ENCODE measurements at places on chromosomes 7 and 10.

DNA sequence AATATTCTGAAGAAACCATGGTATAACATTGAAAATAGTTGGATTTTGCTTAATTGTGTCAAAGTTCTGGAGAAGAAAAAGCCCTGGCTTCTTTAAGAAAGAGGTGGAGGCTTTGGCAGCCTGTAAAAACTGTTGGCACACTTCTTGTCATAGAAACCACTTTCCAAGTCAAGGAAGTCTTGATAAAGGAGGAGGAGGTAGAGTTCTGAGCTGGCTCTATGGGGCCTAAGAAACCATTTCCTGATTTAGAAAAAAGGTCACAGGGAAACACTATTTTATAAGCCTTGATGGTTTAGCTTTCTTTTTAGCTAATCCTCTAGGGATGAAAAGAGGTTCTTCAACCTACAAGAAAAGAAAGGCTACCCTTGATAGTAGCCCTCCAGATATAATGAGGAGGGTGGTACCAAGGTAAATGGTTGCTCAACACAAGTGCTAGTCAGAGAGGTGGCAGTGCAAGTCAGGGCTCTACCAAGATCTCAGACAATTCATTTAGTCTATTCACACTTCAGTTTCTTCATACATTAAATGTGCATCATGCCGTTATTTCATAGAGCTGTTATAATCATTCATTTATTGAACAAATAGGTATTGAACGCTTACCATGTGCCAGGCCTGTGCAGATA, 346.9 kb downstream of the RNLS start:
- no peak for DNase-seq

DNA sequence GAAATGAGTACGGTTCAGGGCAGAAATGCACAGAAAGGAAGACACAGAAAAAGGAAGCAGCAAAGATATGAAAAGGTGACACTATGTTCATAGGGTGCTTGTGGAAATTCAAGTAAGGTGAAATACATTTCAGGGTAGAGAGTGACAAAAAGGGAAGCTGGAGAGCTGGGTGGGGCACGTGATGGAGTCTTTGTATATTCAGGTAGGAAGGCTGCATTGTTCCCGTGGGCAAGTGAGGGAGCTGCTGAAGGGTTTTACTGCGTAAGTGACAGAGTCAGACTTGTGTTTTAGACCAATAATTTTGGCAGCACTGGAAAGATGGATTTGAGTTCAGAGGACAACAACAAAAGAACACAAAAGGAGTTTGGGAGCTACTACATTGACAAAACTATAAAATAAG, 35.3 kb upstream of the ANK3 start:
- no peak for DNase-seq

DNA sequence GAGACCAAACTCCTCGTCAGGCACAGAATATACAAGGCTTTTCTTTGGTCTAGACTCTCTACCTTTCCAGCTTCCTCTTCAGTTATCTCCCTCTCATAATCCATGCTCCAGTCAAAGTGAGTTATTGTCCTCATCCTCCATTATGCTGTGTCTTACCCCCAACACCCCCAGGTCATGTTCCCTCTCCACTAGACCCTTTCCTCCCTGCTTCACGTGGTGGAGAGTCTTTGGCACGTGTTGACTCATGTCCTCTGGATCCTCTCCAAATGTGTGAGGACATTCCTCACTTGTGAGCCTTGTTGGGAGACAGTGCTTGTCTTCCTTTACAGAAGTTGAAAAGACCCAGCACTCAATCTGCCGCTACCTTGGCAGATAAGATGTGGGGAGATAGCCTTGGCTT, 36.0 kb upstream of the DLD start:
- no peak for DNase-seq

DNA sequence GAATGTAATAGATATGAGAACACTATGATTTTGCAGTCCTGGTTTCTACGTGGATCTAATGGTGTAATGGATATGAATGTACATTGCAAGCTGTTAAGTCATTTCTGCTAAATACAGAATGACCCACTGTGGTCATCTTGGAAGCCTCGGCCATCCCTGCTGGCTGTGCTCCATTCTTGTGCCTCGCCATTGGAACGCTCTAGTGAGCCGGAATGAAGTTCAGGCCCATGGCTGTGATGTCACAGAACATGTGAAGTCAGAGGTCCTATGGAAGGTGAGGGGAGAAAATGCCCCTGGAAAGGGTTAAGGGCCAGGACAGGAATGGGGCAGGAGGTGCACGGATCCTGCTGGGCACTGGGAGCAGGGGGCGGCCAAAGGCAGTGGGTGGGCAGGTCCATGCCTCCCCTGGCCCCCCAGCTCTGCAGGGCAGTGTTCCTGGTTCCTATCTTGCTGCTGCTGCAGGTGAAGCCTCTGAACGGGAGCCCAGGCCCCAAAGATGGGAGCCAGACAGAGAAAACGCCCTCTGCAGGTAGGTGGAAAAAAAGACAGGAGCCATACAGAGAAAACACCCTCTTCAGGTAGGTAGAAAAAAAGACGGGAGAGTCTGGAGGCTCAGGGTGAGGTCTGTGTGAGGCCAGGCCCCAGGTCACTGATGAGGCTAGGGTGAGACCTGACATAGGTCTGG, at the start of gene LLCFC1:
Gene LLCFC1 (plus strand): TSS at position 259 of the 685 bp plus-strand sequence. CDS start 138 bp downstream, at position 397.
- peak; percentile 27 for DNase-seq

DNA sequence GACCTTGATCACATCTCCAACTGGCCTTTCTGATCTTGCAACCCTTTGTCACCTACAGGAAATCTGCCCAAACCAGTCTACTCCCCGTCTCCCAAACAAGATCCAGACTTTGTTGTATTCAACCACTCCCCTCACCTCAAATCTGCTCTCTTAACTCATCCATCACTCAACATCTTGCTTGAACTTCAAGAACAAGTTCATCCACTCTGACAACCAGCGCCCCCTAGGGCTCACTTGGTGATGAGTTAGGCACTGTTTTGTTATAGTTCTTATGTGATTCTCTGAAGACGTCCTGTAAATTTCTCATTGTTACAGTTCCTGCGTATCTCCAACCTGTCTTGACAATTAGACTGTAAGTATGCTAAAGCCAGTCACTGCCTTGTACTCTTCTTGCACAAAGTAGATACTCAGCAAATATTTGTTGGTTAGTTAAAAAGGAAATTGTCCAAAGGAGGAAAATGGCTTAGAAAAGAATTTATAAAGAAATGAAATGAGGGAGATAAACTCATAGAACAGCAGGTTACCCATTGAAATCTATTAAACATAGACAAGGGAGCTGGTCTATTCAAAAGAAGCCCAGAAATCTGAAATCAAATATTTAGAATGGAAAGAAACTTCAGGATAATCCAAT, 5.3 kb downstream of the FRMD4A start:
- peak; percentile 48 for DNase-seq

DNA sequence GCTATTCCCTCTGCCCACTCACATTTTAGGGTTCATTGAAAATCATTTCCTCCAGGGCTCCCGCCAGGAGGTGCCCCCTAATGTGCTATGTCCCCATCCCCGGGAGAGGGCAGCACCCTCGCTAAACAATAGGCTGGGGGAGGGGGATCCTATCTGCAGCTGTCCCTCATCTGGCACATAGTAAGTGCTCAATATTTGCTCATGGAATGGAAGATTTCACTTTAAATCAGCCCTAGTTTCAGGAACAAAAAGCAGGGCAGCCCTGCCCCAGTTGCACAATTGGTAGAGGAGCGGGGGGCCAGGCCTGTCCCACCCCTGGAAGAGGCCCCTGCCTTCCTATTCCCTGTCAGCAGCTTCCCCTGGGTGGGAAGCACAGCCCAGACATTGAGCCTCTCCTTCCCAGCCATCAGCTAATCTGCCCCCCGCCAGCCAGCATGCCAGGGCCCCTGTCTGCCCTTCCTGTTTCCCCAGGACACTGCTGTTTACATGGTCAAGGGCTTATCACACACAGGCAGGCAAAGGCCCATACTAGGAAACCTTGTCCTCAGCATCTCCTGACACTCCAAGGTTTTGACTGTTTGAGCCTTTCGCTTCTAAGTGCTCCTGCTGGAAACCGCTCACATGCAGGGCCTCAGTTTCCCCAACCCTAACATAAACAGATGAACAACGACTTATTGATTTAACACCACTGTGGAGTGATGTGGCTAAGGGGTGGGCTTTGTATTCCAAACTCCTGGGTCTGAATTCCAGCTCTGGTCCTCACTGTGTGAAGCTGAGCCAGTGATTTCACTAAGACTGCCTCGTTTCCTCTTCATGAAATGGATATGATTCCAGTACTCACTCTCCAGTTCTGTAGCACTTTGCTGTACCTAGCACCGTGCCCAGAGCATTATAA, 130.7 kb upstream of the ZMIZ1 start:
- no peak for DNase-seq

DNA sequence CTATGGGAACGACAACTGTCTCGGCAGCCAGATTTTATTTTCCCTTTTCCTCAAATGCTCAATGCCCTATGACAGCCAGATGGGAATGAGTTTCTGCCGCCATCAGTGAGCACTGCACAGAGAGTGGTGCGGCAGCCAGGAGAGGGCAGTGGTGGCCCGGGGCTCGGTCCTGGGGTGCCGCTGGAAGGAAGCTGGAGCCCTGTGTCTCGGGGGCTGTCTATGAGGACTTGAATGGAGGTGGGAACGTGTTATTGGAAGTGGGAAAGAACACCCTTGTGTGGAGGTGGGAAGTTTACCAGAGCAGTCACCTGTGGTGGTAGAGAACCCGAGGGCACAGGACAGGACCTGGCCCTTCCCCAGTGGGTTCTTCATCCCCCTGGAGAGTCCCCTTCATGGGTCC, 35.8 kb downstream of the JAKMIP3 start:
- no peak for DNase-seq

DNA sequence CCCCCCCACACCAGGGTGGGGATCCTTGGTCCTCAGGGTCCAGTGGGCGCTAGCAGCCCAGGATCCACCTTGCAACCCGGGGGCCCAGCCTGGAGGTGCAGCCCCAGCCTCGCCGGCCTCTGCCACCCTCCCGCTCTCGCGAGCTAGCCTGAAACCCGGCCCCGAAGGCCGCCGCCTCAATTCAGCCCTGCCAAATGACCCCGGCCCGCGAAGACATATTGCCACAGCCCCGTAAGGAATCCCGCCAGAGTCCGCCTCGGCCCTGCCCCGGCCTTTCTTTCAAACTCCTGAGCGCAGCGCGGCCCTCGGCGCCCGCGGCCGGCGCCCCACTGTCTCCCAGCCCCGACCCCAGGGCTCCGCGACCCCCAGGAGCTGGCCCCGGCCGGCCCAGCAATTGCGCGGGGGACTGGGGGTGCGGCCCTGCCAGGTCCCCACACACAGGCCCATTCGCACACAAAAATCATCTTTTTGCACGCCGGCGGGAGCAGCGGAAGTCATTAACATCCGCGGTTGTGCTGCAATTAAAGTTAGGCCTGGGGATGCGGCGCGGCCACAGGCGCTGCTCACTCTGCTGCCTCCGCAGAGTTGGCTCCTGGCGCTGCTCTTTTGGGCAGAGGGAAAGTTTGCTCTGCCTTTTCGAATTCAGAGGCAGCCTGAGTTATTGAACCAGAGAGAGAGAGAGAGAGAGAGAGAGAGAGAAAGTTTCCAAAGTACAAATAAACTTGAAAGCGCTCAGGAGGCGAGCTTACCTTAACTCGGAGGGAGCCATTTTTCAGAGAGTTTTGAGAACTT, 4.0 kb downstream of the HOXA5 start:
- DNase-seq, result no peak

DNA sequence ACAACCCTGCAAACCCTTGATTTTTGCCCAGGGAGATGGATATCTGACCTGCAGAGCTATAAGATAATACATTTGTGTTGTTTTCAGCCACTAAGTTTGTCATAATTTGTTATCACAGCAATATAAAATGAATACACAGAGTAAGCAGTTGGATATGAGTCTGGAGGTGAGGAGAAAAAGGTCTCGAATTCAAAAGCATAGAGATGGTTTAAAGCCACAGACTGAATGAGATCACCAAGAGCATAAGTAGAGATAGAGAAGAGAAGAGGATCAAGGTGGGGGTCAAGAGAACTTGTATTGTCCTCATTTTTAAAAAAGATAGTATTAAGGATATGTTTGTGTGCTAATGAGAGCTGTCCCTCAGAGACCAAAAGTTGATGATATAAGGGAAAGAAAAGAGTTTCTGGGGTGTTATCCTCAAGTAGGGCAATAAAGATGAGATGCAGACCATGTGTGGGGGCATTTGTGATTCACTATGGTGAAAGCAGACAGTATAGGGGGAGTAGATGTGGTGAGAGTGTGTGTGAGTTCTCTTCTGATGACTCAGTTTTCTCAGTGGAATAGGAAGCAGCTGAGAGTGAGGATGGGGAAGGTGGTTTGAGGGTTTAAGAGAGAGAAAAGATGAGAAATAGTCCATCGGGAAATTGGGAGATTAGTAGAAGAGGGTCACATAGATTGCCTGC, 25.8 kb upstream of the PCGF5 start:
- no peak for DNase-seq

- DNase-seq, result peak; percentile 75
These were observed 7.6 kb downstream of the ATP5F1C start for GRCh38 chr10:7795605-7796004.

DNA sequence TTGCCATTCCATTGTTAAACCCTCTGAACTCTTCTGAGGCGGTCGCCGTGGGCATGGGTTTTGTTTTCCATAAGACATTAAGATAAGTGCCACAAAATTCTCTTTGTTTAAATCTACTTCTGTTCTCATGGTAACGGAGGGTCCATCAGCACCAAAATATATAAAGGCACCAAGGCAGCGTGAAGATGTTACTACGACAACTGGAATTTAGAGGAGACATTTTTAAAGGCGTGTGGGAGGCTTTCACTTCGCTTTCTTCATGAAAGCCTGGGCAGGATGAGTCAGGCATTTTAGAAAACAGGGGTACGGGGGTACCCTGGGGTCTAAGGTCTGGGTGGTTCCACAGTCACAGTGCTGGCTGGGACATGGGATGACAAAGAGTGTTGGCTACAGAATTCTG, 34.0 kb downstream of the SMKR1 start:
- DNase-seq, result no peak

GRCh38 chr7:107394831-107395230, 75.0 kb upstream of the GPR22 start:
- DNase-seq, result no peak

DNA sequence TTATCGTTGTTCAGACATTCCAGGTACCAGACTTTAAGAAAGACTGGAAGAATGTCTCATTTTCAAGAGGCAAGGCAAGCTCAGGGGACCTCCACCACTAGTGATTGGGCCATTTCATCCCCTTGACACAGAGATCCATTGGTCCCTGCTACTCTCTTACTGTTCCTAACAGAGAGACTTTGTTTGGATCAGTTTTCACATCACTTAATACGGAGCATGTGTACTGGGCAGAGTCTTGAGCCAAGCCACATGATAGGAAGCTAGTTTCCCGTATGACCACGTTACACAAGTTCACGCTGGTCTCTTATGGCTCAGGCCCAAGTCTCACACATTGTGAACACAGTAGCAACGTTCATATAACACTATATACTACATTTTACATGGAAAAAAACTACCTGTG, 269.9 kb downstream of the BAMBI start:
- DNase-seq, result peak; percentile 22
